ENCODE measurements at places on chromosomes 5 and 9.

DNA sequence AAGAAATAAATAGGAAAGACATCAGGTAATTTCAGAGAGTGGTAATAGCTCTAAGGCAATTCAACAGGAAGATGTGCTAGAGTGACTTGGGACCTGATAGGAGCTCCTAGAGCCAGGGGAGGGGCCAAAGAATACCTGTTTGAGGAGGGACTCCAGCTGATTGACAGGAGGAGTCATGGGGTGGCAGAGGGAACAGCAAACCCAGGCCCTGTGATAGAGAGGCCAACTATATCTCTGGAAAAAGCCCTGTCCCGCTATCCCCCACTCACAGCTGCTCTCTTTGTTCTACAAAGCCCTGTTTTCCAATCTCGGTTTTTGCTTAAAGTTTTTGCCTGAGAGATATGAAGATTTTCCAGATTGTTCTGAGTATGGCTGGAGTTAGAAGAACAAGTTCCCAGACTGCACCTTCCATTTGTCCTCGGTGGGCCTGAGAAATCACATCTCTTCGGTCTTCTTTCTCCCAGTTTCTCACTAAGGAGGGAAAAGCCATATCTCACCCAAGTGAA, 9.0 kb upstream of the NSD1 start:
- DNase-seq, result no peak

DNA sequence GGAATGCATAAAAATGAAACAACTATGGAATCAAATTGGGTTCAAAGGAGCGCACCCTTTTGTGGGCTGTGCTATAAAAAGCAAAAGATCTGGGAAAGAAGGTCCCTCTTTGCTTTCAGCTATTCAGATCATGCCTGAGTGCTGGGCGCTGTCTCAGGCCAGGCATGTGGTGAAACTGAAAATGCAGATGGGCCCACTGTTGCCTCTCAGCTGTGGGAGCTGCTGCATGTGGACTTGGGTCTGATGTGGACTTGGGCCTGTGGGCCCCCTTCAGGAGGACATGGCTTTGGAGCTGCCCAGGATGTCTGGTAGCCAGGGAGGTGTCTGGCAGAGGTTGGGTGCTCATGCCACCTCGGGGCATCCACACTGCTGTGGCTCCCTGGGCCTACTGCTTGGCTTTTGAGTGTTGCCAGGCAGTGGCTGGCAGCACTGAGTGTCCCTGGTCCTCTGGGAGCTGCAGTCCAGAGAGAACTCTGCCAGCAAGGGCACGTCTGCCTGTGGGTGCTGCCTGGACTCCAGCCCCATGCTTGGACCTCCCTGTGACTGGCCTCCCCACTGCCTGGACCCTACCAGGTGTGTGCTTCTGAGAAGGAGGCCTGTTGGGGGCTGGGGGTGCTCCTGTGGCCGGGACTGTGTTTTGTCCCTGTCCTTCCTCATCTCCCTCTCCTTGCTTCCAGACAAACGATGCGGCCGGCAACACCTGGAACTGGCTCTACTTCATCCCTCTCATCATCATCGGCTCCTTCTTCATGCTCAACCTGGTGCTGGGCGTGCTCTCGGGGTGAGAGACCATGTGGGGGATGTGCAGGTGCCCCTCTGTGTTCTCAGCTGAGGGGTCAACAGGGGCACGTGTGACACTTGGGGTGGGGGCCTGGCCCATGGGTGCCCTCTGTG, 74.3 kb downstream of the CACNA1B start:
- no peak for DNase-seq

GRCh38 chr9:116673375-116673774, 13.7 kb upstream of the TRIM32 start:
- no peak for DNase-seq

DNA sequence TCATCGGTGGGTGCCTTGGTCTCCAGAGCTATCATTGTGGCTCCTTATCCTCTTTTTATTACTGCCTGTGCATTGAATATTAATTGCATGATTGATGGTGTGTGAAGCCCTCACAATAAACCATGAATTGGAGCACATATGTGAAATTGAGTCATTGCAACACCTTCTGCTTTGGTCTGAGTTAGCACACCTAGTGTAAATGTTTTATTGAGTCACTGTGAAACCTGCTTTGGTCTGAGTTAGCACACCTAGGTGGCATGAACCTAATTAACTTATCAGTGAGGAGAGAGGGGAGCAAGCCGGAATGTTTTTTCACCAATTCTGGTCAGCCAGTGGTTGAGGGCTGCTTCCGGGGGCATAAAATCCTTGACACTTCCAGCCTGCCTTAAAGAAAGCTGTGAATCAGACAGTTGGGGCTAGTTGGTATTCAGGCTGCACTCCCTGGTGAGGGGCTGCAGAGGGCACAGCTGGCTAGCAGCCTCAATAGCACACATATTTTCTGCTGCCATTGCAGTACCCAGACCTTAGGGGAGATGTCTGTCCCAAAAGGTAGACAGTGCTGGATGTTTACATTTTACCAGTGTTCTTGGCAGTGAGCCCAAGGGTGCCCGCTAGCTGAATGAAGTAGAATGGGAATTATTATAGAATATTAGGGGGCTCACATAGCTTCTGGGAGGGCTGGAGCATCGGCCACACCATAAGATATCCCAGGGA, 76.5 kb upstream of the GOLM1 start:
- no peak for DNase-seq

- no peak for DNase-seq
Measured at GRCh38 chr9:98974554-98974953, 30.8 kb downstream of the COL15A1 start.
